Stimulated activated CD8-positive, alpha-beta memory T cell treated with anti-CD3 and anti-CD28 coated beads, Interleukin-15, amount 100 ng/mL, for 24 hours (primary cell): ENCODE measurements at places on chromosomes 11 and 22.

DNA sequence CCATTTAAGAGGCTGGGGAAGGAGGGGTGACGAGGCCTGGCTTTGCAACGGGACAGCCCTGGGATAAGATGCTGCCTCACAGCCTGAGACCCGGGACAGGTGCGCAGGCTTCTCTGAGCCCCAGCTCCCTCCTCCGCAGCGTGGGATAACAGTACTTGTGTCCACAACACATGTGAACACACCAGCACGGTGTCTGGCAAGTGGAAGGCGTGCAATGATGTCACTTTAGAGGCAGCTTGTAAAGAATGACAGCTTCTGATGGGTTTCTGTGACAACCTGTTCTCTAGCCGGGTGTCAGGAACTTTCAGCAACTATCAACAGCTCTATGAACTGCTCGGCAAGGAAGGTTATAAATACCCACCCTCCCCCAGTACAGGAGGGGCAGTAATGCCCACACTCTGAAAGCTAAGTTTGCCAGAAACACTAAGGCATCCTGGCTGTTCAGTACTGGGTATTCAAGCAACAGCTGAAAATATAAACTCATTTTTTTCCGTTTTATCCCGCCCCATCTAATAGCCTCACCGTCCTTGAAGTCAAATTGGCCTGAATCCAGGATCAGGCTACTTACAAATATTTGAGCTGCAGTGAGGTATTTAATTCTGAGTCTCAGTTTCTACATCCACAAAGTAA lies 59.7 kb downstream of the MYH9 start:
- DNase-seq = no peak

- no peak for DNase-seq
These were observed at the start of gene SMIM45 for GRCh38 chr22:41951898-41952474. Gene SMIM45, plus strand, starts transcription at chr22:41952150.

GRCh38 chr11:91947215-91947820 lies 277.3 kb upstream of the FAT3 start:
- no peak for DNase-seq

DNA sequence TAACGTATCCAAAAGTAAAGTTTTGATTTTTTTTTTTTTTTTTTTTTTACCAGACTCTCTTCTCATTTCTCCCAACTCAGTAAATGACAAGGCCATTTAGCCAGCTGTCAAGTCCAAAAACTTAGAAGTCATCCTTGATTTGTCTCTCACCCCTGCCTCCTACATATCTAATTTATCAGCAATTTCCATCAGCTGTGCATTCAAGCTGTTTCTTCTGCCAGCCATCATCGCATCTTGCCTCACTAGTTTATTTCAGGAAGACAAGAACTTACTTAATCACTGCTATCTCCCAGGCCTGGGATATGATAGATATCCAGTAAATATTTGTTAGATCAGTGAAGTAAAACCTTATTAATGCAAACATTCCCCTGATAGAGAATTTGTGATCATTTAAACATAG lies 47.6 kb downstream of the SCGB1A1 start:
- DNase-seq = no peak

DNA sequence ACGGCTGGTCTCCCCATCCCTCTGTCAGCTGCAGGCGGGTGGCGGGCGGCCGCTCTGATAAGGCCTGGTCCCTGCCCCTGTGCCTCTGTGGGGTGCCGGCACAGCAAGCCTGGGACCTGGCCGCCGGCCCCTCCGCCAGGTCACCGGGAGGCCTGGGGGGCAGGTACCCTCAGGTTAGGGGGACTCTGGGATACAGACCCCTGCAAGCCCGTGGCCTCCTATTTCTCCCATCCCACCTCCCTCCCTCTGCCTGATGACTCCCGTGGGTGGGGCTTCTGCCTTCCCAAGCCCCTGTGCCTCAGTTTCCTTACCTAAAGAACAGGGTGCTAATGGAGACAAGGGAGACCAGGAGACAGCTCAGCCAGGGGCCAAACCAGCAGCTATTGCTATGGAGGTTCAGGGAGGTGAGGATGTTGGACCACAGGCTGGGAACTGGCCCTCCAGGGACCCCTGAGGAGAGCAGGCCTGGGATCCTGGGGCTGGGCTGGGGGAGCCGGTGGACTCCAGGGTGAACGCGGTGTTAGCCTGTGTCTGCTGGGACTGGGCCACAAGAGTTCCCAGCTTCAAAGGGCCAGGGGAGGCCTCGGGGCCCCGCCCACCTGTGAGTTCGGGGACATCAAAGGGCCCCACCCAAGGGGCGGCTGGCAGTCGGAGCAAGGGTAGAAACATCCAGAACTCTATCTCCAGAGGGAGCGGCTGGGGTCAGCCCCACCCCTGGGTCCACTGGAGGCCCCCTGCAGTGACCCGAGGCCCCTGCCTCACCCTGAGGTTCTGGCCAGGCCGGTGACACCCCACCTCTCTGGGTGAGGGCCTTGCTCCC lies 32.0 kb upstream of the TH start:
- DNase-seq = no peak

GRCh38 chr22:49573109-49573765 lies 254.4 kb downstream of the BRD1 start:
- no peak for DNase-seq

- no peak for DNase-seq
These were observed 116.6 kb downstream of the PLEKHA7 start for GRCh38 chr11:16897470-16898061.

DNA sequence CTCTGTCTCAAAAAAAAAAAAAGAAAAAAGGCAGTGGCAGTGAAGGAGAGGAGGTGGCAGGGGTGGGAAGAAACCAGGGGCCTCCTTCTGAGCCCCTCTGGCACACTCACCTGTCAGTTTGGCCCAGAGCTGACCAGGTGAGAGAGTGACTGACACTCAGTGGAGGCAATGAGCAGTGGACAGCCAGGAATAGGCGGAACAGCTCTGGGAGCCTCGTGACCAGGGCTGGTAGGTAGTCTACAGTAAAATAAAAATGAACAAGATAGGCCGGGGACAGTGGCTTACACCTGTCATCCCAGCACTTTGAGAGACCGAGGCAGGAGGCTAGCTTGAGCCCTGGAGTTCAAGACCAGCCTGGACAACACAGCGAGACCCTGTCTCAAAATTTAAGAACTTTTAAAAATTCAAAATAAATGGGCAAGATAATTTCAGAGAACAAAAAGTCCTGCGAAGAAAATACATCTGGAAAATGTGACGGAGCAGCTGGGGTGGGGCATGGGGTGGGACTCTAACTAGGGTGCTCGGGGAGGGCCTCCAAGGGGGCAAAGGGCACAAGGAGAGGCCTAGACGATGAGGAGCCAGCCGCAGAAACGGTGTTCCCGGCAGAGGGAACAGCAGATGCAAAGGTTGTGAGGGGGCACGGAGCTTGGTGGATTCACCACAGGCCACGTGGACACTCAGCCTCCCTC lies 3.8 kb upstream of the PDXP start:
- DNase-seq = no peak

DNA sequence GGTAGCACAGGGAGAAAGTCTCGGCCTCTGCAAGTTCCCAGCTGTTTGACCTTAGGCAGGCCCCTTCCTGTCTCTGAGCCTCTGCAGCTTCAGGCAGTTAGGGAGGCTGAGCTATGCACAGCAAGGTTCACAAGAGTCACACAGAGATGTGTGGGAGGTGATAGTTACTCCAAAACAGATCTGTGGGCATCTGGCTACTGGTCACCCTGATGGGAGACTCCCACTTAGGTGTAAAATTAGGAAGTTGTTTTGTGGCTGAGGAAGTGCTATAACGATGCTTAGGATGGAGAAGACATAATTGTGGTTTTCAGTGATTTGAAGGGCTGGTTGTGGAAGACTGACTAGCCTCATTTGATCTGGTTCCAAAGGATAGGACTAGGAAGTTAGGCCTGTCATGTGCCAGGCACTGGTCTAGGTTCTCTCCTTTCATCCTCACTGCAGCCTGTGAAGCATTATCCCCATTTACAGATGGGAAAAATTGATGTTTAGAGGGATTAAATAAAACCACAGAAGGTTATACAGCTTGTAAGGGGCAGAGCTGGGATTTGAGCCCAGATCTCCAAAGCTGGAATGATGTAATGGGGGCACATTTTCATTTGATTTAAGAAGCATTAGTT lies 13.5 kb downstream of the ACO2 start:
- DNase-seq = no peak

GRCh38 chr11:47483457-47483856 lies 34.5 kb upstream of the RAPSN start:
- no peak for DNase-seq

- no peak for DNase-seq
These were observed 7.5 kb upstream of the LARGE1 start for GRCh38 chr22:33927752-33928151.
